Activated T-cell treated with anti-CD3 and anti-CD28 coated beads, Interleukin-2, amount 50 U/mL, for 1 hour (primary cell): ENCODE measurements at places on chromosomes 12 and 14.

DNA sequence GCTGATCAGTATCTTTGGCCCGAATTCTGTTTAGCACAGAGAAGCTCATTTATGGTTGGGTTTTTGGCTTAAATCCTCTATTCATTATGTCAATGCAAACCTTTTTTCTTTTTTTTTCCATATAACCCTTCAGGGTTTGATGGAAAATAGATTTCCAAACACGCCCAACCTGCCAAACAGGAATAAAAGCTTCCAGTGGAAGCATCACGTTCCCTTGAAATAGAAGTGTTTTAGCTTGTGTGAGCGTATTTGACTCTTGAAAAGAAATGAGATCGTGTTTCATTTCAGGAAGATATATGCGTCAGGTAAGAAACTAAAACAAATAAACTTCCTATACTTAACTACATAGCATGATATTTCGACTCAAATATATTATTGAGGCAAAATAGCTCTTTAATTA is at the start of gene PIK3C2G:
PIK3C2G (plus strand) TSS at position 246 of the 400 bp plus-strand sequence. CDS start 20,564 bp downstream, outside the sequence.
- no peak for DNase-seq

- DNase-seq: no peak
Observed at GRCh38 chr12:52162981-52163380, 28.8 kb downstream of the KRT80 start.

- DNase-seq: no peak
Observed at GRCh38 chr14:75917322-75917945, 64.4 kb downstream of the TGFB3 start.

DNA sequence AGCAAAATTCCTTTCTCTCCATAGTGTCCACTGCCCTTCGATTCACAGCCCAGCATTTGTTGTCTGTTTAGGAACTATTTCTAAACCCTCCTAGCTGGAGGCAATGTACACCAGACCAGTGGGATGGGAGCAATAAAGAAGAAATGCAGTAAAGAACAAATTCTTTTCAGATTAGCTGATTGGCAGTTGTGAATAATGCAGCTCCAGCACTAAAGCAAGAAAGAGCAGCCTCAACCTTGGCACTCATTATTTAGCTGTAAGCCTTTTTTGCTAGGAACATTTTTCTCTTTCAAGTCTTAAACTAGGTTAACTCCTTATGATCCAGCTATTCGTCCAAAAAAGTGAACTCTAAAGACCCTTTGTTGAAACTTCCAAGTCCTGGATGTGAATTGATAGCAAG is 580.5 kb upstream of the STXBP6 start:
- no peak for DNase-seq

- no peak for DNase-seq
Observed at GRCh38 chr14:88195676-88196075, 127.4 kb downstream of the KCNK10 start.

DNA sequence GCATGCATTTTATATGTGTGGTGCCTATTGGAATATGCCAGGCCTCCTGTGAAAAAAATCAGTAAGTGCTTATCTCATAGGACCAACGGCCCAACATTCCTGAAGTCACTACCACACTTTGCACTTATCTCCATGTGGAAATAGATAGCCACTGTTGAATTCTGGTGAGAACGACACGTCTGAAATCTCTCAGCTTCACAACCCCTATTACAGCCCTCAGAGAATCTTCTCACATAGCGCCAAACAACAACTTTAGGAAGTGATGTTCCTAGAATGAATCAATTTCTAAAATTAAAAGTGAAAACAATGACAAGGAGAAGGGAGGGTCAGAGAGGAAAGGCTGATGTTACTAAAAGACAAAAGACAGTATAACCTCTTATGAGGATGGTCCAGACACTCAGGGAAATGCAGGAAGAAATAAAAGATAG is 270.8 kb upstream of the BTG1 start:
- no peak for DNase-seq

DNA sequence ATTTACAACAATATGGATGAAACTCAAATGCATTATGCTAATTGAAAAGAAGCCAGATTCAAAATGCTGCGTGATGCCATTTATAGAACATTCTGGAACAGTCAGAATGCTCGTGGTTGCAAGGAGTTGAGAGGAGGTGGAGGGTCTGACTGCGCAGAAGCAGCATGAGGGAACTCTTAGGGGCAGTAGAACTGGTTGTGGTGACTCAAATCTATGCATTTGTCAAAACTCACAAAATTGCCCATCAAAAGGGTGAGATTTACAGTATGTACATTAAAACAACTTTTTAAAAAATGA is 113.7 kb upstream of the PDZRN4 start:
- no peak for DNase-seq

GRCh38 chr12:41277946-41278267 is 89.8 kb downstream of the PDZRN4 start:
- DNase-seq: no peak

DNA sequence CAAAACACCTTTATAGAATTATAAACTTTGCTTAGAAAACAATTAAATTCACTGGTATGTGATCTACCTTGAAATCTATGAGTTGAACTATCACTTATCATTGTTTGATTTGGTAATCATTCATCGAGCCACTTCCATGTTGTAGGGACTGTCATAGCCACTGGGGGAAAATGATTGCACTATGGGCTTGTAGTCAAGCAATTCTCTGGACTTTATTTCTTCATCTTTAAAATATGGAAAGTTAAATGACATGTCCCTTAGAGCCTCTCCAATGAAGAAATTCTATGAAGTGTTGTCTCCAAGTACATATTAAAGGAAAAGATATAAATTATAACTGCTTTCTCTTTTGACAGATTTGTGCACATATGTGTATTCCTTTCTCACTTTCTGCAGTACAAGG is 97.3 kb downstream of the NELL2 start:
- DNase-seq: no peak

DNA sequence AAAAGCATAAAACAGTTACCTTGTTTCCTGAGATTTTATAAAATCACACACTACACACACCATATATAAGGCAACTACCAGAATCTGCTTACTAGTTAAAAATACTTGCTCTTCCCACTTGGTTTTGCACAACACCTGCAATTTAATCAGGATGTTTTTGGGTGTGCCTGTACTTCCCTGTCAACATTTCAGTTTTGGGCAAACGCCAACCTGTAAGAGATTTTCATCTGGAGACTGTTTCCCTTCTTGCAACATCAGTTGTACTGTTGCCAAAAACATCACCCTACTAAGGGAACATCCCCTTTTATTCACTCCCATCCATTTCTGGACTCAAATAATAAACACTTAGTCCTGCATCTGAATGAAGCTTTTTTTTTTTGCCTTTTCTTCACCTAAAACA is 172.3 kb downstream of the DUSP6 start:
- DNase-seq: no peak

GRCh38 chr12:68497107-68497506 is 113.6 kb upstream of the RAP1B start:
- DNase-seq: no peak

GRCh38 chr12:132364348-132364902 is 35.0 kb upstream of the GALNT9 start:
- DNase-seq: no peak

DNA sequence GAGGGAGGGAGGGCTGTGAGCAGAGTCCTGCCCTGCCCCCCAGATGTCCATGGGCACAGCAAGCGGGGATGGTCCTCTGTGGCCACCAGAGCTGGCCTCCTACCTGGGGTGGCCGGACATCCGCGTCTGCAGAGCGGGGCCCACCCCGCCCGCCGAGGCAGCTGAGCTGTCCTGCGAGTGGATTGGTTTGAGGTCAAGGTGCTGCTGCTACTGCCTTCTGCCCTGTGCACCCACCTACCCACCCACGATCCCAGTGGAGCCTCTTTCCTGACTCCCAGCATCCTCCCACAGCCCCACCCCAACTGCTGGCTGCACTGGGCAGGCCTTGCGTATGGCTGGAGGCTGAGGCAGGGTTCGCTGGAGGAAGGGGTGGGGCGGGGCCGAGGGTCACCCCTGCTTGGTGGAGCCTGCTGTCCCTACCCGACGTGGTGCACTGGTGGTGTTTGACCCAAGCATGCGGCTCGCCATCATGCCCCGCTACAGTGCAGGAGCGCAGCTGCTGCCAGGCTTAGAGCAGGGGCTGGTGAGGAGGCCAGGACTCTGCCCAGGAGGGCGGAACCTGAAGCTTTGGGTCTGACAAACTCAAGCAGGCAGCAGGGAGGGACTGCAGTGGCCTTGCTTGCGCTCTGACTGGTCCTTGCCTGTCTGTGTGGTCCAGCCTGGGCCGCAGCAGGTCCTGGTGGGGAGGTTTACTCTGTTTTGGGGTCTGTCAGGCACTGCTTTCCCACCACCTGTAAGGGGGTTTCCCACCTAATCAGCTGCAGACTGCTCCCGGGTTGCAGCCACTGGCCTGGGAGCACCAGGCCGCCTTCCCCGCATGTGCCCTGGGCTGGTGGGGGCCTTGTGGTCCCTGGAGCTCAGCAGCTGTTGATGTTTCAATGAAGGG is 23.7 kb downstream of the CEP170B start:
- DNase-seq: no peak

DNA sequence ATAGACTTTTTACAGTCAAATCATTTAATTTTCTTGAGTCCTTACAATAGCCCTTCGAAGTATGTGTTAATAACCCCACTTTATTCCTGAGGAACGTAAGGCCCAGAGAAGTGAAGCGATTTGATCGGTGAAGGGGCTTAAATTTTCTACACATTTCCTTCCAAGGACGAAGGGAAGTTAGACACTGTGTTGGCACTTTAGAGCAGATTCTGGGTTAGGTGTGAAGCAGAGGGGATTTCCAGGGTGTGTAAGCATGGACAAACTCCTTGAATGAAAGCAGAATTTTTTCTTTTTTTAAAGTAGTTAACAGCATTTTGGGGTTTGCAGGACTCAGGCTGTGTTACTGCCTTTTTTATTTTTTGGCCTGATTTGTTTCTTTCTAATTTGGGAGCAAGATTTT is 38.9 kb downstream of the PRORP start:
- no peak for DNase-seq
